Thymus (tissue), 14 donors: ENCODE measurements at places on chromosomes 5 and 9.

- no peak for DNase-seq
Measured at GRCh38 chr5:169352901-169353300, 52.0 kb upstream of the SLIT3 start.

- DNase-seq = no peak
Measured at GRCh38 chr5:156402387-156402921, 75.5 kb downstream of the SGCD start.

GRCh38 chr5:68740226-68740910, 353.4 kb upstream of the SLC30A5 start:
- DNase-seq = no peak

DNA sequence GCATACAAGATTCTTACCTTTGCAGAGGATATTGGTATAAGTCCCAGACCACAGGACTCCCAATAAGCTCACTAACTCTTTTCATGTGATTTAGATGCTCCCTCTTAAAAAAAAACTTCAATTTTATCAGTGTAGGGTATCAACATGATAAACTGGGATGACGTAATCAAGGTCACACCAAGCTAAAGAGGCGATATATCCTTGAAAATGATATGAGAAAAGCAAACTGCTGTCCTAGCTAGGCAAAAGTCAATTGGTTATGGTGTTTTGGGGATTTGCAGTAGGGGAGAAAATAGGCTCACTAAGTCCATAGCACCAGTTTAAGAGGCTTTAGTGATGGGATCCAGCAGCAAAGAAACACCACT, 354.4 kb downstream of the DIRAS2 start:
- DNase-seq = no peak

GRCh38 chr5:109125755-109126429, 283.9 kb downstream of the PJA2 start:
- no peak for DNase-seq
